Thymus (tissue), 14 donors: ENCODE measurements at places on chromosomes 5 and 9. TPM values are rescaled to one million over a fixed set of nuclear protein-coding genes. Genes with fewer than 3 reads are reported as not detected.

DNA sequence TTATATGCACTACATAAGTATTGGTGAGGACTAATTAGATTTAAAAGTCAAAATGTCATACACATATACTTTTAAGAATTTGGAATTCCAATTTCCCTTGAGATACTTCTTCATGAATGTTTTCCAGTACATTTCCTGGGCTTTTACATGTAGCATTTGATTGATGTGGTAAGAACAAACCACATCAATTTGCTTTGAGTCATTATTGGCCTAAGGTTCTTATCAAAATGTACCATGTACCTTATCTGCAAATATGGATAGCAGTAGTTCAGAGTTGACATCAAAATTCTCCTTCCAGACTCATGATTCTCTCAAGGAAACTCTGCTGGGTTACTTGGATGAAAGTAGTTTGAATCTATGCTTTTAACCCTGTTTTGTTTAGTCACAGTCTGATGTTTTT lies 2.5 kb downstream of the CAST start:
- H3K4me3 ChIP-seq: no peak overlapping the region
- DNase-seq: no peak
- no peaks in the 10 kb centered on the region for H3K4me1 ChIP-seq

DNA sequence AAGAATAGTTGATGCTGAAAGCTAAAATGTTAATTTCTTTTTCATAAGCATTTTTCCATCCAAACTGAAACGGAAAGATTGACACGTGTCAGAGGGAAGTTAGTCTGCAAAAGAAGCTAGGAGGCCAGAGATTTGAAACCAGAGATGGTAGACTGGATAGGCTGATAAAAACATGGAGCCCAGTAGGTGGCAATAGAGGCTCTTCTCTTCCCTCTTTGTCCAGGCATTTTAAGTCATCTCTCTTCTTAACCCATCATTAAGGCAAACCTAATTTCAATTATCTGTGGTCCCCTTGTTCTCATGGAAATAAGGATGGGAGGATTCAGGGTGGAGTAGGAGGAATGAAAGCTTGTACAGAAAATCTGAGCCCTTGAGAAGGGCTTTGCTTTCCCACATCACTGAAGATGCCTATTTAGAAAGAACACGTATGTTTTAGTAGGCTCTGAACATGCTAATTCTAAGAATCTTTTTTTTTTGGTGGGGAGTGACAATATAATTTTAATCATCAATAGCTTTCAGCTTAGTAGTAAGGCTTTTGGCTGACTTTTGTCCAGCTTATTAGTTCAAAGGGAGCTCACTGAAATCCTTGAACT lies 66.6 kb downstream of the ZNF474 start:
- H3K4me3 ChIP-seq: no peak overlapping the region
- no peaks in the 10 kb centered on the region for H3K27me3 ChIP-seq
- H3K27ac ChIP-seq: no peak overlapping the region
- DNase-seq: no peak
- H3K4me1 ChIP-seq: peaks cover 5% of the 10 kb centered on the region

DNA sequence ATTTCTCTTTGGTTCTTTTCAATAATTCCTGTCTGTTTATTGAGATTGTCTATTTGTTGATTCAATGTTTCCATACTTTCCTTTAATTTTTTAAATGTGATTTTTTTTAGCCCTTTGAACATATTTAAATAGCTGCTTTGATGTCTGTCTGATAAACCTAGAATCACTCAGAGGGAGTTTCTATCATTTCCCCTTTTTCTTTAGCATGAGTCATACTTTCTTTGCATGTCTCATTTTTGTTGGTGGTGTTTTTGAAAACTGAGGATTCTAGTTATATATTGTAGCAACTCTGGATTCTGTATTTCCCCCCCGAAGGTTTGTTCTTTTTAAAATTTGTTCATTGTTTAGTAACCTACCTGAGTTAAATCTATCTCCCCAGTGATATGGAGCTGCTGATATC lies 24.2 kb upstream of the ZNF618 start:
- no peak overlapping the region for H3K4me3 ChIP-seq
- DNase-seq: no peak
- no peak overlapping the region for H3K27ac ChIP-seq
- no peaks in the 10 kb centered on the region for H3K27me3 ChIP-seq

BRINP1 gene
- total RNA-seq: 1.2 TPM

RMI1 gene
- total RNA-seq: 7.9 TPM

RMRP gene
- 22,838 TPM for total RNA-seq
